ENCODE measurements at places on chromosomes 4 and X. TPM values are rescaled to one million over a fixed set of nuclear protein-coding genes. Genes with fewer than 3 reads are reported as not detected.

DNA sequence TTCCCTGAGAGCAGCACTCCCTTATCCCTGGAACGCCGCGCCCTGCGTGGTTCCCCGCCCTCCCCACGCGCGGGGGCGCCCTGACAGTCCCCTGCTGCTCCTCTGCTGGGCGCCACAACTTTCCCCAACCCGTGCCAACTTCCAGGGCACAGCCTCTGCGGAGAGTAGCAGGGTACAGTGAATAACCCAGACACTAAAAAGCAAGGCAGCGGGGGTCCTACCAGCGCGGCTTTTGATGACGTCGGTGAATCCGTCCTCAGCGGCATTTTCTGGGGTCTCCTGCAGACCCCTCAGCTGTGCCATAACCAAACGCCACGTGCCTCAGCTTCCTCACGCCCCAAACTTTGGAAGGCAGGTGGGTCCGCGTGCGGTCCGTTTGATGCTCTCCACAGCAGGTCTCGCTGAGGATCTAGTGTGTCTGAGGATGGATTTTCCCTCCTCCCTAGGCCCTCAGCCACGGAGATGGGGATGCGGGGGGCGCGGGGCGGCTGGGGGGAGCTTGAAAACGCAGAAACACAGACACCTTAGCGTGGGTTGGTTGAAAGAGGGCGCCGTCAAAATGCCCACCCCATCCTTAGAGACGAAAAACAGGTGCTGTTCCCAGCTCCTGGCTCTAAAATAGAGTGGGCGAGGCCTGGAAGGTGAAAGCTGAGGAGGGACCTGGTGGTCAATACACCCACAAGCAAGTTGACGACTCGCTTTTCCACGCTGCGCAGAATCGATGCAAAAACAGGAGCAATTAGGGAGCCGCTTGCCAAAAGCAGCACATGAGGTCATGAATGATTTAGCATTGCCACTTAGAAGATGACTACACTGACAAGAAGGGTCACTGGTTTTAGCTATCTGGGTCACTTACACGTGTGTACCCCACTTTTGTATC lies 405.6 kb downstream of the FAM47A start:
- DNase-seq: no peak

- DNase-seq: no peak
Measured at GRCh38 chrX:46279214-46279924, 265.9 kb downstream of the ZNF674 start.

DNA sequence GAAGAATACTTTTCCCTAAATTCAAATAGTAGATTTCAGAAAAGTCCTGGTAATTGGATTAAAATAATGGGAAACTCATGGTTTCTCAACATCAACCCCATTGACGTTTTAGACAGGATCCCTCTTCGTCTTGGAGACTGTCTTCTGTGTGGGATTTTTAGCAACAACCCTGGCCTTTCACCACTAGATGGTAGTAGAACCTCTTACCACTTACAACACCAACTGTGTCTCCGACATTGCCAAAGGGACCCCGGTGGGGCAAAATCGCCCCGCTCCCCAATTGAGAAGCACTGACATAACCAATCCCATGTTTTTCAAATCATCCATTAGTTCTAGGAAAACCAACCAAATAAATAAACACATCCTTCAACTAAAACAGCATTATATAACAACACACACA lies 16.9 kb upstream of the ANOS1 start:
- no peak for DNase-seq

GRCh38 chrX:7109838-7110793 lies 37.4 kb upstream of the STS start:
- DNase-seq: no peak

DNA sequence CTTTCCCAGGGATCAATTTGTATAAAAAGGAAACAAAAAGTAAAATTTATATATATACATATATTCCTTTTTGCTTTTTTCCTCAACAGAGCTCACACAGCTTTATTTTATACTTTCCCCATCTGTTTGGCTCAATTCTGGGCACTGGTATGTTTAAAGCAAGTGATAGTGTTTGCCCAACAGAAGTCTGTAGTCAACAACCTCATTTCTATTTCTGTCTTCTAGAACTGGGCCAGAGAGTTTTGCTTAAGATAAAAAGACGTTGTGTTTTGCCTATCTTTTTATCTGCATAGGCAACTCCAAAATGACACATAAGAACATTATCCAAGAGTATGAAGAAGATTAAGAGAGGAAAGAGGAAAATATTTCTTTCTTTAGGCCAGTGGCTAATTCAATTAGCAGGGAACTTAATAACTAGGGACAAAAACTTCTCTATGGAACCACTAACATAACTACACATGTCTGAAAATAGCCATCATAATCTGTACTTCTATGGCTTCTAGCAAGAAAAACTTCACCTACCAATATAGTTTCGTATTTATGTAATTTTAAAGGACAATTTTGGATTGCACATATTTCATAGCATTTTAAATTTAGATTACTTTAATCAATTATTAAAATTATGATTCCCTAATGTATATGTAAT lies 1300.5 kb downstream of the ARAP2 start:
- no peak for DNase-seq

- no peak for DNase-seq
Measured at GRCh38 chr4:142960867-142961644, 115.0 kb upstream of the INPP4B start.

GRCh38 chr4:40719008-40719623 lies 30.6 kb upstream of the NSUN7 start:
- DNase-seq: no peak

GRCh38 chr4:128315756-128316520 lies 28.3 kb upstream of the PGRMC2 start:
- no peak for DNase-seq

DNA sequence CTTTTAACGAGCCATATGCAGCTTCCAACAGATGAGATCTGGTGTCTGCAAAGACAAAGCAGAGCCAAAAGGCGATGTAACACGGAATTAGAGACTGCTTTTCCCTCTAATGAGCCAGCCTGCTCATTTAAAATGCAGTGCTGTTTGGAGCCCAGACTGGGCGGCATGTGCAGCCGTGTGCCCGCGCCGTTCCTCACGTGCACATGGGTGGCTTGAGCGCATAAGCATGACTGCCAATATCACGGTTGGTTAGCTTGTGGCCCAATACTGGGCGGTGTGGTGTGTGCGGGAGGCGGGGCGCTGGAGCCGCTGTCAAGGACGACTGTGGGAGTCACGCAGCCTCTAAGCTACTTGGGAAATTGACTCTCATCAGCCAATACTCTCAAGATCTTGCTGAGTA lies 87.0 kb upstream of the SCOC start:
- no peak for DNase-seq

DNA sequence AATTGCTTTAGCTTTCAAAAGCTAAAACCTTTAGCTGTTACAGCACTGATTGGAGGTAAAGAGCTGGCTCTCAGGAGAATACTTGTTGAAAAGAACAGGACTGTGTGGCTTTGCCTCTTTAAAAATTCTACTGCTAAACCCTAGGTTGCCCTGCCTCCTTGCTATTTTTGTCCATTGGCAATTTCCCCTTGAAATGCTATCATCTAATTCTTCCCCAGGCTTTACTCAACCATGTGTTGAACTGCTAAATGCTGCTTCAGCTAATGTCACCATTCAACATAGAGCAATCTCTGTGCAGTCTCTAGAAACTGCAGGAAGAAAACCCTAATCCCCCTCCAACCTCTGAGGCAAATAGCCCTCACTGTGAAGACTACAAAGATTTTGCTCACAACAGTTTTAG lies 203.7 kb upstream of the ARX start:
- DNase-seq: no peak

- no peak for DNase-seq
Measured at GRCh38 chr4:6535706-6536105, 39.3 kb upstream of the MAN2B2 start.

DNA sequence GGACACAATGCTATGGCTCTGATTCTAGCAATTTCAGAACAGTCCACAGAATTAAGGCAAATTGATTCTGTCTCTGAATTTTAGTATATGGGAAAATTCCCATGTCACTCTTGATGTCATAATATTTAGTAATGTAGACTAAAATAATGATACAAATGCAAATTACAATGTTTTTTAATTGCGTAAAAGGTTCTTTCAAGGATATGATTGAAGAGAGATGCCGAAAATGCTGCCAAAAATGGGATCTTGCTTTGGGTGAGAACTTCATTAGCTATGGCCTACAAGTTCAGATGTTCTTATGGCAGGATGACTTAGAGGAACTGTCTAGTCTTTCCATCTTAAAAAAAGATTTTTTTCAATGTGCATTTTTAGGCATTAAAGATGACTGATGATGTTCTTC lies 170.6 kb downstream of the TMA16 start:
- DNase-seq: no peak

- no peak for DNase-seq
Measured at GRCh38 chrX:46637938-46638337, 64.4 kb downstream of the CHST7 start.

GRCh38 chr4:75343333-75343732 lies 170.9 kb downstream of the RCHY1 start:
- no peak for DNase-seq

GRCh38 chr4:101244349-101244748 lies 103.0 kb downstream of the PPP3CA start:
- DNase-seq: no peak

- DNase-seq: no peak
Measured at GRCh38 chrX:1076871-1077651, 135.4 kb downstream of the CRLF2 start.

- DNase-seq: no peak
Measured at GRCh38 chrX:41730081-41730480, 6.1 kb downstream of the GPR82 start.

- DNase-seq: no peak
Measured at GRCh38 chrX:132622130-132622529, 133.3 kb upstream of the MBNL3 start.

DNA sequence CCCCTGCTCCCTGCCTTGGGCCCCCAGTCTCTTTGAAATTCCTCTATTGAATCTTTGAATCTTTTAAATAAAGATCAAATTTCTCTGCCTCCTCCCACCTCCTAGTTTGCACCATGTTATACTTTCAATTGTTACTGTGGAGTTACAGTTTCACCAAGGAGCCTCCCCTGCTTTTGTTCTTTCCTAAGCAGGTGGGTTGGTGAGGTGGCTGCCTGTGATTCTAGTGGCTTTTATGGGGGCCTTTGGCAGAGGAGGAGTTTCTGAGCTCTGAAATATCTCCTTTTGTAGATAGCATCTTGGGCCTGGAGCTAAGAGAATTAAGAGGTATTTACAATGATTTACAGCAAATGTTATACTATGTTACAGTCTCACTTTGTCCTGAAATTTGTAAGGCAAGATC lies 133.8 kb upstream of the STX18 start:
- DNase-seq: no peak

- no peak for DNase-seq
Measured at GRCh38 chrX:88416002-88416401, 331.0 kb upstream of the CPXCR1 start.

GRCh38 chrX:45513042-45513441 lies 312.4 kb upstream of the DIPK2B start:
- DNase-seq: no peak

PRSS12 gene
- total RNA-seq: 0.83 TPM

SLITRK2 gene
- total RNA-seq: 0.03 TPM

NCAPG gene
- total RNA-seq: 0.38 TPM

APELA gene
- not detected for total RNA-seq

CENPVL2 gene
- total RNA-seq: not detected

TASL gene
- total RNA-seq: 0.48 TPM

CCDC149 gene
- 5.5 TPM for total RNA-seq

CXorf49 gene
- not detected for total RNA-seq

SLC25A31 gene
- total RNA-seq: not detected

CHIC2 gene
- total RNA-seq: 9.6 TPM
